Left colon (tissue), 2 donors: ENCODE measurements at places on chromosomes 2 and 18. TPM values are rescaled to one million over a fixed set of nuclear protein-coding genes. Genes with fewer than 3 reads are reported as not detected.

DNA sequence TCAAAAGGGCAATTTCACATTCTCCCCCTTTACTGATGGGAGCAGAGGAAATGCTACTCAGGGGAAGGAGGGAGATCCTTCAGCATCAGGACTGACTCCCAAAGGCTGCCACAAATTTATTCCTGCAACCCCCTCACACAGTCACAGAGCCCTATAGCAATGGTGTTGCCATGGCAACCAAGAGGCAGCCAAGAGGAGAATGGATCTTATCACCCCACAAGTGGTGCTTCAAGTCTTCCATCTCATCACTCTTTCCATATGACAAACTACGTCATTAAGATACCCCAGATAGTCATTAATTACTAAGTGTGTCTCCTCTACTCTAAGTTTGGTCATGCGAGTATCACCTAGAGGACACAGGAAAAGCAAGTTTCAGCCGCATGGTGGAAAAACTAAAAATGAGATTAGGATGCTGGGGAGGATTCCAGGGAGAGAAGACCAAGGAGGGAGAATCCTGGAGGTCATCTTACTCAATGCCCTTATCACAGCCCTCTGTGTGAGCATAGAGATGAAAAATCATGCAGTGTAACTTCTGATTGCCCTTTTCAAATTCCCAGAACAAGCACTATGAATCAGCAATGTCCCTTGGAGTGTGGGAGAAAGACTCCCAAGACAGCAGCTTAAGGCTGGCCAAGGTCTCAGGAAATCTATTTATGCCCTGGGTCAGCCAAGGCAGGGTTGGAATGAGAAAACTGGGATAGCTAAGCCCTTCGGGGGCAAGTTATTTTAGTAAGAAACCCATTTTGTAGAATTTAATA lies 885.7 kb upstream of the KLHL29 start:
- no peak for DNase-seq

DNA sequence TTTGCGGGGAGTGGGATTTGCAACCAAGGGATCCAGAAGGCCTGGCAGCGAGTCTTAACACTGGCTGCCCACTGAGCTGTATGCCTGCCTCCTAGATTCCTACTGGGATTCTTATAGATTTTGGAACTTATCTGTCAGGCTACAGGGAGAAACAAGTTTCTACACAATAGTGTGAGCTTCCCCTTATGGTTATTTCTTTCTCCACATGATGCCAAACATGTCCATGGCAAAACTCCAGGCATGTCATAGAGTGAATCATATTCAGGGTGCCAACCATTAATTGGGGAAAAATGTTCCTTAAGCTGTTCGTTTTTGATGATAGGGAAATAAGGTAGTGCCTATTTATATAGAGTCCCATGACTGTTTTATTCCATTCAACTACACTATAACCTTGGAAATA lies 1185.2 kb upstream of the CELF4 start:
- DNase-seq, result no peak

GRCh38 chr2:17363846-17364245 lies 154.4 kb downstream of the RAD51AP2 start:
- no peak for DNase-seq

DNA sequence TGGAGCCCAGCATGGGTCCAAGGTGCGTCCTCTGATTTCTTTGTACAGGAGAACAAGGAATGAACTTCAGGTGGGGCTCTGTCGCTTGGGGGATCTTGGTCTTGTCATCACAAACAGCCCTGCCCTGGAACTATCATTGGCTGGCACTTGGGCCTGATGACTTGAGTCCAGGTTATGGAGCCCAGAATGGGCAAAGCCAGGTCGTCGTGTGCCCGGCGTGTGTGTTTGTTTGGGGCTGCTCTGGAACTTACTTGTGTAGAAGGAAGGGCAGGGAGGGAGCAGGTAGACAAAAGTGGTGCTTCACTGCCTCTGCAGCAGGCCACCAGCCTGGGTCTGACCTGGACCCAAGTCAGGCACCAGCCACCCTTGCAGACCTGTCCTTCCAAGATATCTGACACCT lies 306.3 kb upstream of the HS6ST1 start:
- no peak for DNase-seq

- DNase-seq, result no peak
Measured at GRCh38 chr2:63880625-63881024, 38.9 kb downstream of the UGP2 start.

GRCh38 chr2:15793078-15793913 lies 147.1 kb upstream of the MYCN start:
- no peak for DNase-seq

DNA sequence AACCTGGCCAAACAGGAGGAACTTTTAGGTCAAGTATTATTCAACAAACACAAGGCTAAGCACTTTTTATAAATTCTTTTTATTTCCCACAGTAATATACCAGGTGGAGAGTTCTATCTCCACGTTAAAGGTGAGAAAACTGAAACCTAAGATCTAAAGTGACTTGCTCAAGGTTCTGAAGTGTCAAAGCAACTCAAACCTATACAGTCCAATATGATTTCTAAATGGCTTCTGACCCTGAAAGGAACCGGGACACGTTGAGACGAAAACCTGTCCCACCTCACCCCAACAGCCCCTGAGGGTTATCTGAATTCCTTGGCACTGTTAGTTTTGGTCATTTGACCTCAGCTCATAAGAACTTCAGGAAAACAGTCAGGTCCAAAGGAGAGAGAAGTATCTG lies 814.5 kb upstream of the LRATD1 start:
- no peak for DNase-seq

The SH3BP4 gene
- 41.8 TPM for total RNA-seq

The RAD51AP2 gene
- total RNA-seq, result not detected

The PDE1A gene
- total RNA-seq, result 2.2 TPM
